Hematopoietic multipotent progenitor cell treated with erythropoietin and hydrocortisone succinate and interleukin-3 and kit ligand, for 8 days (in vitro differentiated cells): ENCODE measurements at places on chromosomes 4 and X.

GRCh38 chrX:121050781-121051180, 3.4 kb downstream of the GLUD2 start:
- no peak for DNase-seq

DNA sequence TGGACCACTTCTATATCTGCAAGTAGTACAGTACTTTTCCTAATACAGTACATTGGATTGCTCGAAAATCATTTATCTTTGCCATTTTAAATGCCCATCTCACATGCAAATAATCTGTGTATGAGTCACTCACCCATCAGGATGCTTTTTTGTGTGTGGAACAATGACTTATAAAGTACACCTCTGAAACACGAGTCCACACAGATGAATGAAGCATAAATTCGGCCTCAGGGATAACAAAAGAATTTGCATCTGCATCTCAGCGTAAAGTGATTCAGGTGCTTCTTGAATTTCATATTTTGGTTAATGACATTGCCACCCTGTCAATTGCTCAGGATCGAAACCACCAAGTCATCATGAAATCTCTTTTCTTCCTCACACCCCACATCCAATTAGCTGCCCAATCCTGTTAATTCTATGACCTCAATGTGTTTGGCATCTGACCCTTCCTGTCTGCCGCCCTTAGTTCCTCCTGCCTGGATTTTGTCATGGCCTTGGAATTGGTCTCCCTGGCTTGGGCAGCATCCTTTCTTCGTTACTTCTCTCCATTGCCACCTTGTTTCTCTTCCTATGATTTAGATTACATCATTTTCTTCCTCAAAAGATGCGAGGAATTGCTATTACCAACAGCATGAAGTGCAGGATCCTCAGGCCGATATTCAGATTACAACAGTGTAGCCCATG, 161.6 kb upstream of the MID1 start:
- no peak for DNase-seq

DNA sequence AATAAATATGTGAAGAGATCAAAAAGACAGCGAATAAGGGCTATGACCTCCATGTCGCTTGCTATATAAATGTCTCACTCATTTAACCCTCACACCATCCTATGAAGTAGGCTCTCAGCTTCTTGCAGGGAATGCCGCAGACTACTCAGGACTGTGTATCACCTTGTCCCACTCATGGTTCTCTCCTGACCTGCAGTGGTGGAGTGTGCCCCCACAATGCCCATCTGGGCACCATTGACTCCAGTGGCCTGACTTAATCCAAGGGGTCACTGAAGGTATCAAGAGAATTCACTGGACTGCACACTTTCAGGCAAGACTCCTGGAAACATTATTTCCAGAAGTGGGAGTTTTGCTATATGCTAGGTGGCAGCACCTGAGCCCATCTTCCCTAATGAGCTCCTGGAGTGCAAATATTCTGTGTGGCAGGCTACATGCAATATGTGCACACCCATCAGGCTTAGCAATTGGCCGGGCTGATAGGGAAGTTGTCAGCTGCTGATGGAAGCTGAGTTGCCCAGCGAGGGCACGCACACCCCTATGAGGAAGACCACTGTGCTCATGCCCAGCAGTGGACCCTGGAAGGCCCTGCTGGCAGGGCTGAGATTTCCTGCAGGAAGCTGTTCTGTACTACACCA, 8.2 kb upstream of the EFNB1 start:
- no peak for DNase-seq

GRCh38 chrX:2784026-2784425, 32.2 kb downstream of the XG start:
- DNase-seq = no peak

- DNase-seq = no peak
These were observed 38.1 kb downstream of the RTL9 start for GRCh38 chrX:110396735-110397134.

DNA sequence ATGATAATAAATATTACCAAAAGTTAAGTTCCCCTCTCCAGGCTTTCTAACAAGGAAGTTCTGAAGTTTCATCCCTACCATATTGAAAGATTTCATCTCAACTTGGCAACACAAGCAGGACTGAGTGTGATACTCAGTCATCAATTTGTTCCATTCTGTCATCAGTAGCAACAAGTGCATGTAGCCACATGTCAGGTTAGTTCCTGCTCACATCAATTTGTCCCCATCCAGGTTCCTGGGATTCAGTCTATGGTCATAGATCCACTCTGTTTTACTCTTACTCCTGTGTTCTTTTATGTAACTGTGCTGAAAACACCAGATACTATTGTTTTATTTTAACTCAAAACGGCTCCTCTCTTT, 22.2 kb downstream of the SMPX start:
- DNase-seq = no peak
